NCI-H2227 treated with DMSO at 0.1 percent for 48 hours (cell line): ENCODE measurements at places on chromosomes 12 and 14.

- peak; percentile 57 for DNase-seq
Measured at GRCh38 chr12:49336645-49337584, at the start of gene C1QL4. Gene C1QL4, minus strand, starts transcription at chr12:49337188. Its CDS starts 711 bp downstream, at chr12:49336477.

DNA sequence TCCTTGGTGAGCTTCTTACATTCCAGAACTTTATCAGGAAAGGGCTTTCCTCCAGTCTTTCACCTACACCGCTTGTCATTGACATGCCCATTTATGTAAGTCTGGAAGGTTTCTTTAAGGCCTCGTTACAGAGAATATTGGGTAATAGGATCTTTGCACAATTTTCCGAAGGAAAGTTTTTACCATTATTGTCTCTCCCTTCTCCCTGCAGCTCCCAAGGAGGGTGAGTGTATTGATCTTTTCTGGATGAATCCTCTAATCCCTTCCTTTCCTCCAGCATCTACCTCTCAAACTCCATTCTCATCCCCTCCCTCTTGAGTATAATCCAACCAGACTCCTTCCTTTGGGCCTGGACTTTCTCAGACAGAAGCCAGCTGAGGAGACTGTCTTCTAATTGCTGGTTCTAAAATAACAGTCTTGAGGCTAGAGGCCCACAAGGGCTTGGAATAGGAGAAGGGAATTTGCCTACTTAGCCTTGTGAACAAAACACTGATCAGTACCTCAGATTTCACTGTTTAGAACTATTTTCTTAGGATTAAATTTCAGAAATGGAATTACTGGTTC, 21.8 kb downstream of the WNK1 start:
- DNase-seq: no peak

DNA sequence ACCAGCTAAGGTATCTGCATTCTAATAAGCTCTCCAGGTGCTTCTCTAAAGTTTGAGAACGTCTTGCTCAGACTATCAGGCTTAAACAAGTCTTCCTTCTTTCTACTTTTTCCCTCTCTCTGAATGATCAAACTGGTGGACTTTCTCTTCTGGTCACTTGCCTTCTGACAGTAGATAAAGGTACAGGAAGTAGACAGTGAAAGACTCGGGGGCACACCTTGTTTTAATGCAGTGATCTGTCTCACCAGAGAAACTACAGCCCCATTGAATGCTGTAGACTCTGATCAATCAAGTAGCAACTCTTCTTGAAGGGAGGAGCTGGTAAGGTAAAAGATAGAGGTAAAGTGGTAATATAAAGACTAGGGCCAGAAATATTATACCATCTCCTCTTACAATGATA, 48.1 kb upstream of the ATXN7L3B start:
- DNase-seq: no peak

DNA sequence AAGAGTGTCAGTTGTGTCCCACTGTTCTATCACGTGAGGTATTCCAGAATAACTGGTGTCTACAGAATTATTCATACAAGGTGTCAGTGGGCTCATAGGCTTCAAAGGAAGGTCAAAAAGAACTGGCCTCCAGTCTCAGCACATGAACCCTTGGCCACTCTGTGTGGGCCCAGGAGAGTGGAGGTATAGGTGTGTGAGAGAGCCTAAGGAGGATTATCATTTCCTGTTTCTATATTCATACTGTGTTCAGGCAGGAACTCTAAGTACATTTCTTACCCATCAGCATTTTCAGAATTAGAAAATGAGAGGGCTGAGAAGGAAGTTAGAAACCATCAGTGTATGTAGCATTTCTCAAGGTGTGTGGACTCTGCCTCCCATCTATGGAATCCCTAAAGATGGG, 87.0 kb downstream of the BTG1 start:
- no peak for DNase-seq

DNA sequence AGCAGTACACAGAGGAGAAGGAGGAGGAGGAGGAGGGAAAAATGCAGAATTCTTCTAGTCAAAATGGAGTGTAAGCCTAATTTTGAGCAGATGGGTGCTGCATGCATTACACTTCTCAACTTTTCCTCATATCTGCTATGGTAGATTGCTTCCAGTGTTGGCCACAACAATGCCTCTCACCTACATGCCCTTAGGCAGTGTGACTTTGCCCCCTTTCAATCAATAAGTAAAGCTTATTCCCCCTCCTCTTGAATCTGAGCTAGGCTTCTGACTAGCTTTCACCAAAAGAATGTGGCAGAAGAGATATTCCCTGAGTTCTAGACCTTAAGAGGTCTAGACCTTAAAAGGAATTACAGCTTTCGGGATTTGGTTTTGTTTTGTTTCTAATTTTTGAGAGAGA, 3.2 kb upstream of the METTL3 start:
- no peak for DNase-seq

DNA sequence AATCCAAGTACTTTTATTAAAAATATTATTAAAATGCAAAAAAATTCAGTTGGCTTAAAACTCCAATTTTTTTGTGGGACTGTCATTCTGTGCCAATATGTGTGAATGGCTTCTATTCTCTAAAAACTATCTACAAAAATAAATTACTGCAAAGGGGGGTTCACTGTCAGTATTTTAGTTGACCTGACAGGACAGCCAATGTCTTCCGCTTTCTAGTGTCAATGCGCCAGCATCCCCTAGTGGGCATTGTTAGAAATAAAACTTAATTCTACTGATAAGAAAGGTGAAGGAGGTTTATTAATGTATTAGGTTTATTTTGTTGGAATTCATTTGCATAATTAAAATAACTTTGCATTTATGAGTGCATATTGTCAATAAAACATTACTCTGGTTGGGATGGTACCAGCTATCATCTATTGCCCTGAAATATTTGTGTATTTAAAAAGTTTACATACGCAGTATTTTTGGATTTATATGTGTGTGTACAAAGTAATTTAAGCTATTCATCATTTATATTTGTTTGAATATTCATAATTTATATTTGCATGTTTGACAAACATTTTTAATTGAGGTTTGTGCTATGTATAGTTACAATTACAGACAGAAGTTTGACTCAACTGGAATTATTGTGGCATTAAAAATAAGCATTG, 527.2 kb downstream of the FLRT2 start:
- DNase-seq: peak; percentile 6

DNA sequence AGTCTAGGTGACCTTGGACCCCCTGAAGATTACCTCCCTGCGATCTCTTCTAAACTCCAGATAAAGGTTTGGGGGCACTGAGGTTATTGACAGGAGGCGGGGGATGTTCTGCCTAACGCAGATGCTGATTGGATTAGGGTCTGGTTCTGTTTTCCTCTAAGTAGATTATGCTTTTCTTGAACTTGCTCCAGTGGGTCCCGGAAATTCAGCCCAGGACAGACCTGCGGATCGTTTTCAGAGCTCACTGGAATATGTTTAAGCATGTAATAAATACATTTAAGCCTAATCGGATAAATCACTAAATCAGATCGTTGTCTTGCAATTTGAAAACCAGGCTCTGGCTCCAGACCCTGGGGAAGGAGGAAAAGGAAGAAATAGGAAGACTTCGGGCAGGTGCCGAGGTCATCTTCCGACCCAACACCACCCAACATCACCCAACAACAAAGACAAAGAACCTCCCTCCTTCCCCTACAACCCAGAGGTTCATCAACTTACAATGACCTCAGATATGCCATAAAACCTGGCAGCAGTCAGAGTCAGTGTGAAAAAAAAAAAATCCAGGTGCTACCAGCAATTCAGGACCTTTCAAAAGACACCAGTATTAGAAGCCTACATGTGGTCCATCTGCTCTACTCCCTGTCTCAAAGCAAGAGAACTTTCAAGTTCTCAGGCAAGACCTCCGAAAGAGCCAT, 148.4 kb downstream of the KSR2 start:
- DNase-seq: no peak

DNA sequence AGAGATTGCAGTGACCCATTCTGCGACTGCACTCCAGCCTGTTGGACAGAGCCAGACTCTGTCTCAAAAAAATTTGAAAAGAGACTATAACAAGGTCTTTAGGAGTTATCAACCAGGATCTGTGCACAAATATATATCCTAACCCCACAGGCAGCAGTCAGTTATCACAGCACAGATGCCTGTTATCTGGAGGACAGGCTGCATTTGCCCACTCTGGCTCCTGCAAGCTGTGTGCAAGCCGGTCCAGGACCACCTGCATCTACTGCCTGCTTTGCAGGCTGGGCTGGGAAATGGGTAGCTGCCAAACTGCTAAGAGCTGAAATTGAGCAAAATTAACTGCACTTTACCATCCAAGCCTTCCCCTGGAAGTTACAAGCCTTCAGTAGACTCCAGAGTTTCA, 21.4 kb upstream of the RCOR1 start:
- DNase-seq: no peak

DNA sequence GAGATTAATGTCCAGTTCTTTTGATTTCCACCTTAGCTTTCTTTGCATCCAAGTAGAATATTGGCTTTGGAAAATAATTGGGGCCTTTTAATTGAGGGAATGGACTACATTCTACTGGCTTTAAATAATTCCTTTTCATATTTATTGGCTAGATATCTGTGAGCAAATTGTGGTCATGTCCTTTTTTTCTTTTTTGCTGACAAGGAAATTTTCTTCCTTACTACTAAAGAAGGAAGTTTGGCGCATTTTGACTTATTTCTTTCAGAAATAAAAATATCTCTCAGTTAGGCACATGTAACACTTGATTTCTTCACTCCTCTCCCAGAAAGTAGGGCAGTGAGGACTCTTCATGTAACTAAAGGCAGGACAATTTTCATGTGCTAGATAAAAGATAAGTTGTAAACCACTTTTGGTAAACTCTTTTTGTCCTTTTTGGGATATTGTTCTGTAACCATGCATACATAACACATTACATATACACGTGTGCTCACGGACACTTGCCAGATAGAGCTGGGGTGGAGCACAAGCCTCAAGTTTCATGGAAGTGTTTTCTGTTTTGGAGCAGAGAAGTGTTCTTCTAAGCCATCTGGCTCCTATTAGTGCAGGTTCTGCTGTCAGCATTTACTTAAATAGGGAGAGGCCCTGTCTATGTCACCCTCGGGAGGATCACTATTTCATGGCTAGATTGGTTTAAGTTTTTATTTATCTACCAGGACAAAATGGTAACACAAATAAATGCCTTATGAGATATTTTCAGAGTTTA, 85.1 kb upstream of the LRIG3 start:
- DNase-seq: no peak

DNA sequence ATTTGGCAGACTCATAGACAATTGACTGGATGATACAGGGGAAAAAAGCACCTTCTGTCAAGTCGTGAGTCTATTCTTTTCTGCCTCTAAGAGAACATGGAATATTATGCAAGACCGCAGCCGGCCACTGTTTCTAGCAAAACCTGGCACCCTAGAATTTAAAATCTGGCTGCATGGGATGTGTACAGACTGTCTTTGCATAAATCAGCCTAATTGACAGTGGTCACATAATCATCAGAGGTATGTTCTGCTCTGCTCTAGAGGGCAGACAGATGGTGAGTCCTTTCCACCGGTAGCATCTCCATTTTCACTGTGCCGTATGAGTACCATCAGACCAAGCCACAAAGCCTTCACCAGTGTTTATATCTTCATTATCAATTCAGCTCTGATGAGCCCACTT, 80.6 kb downstream of the KCNK10 start:
- no peak for DNase-seq
